ENCODE measurements at places on chromosomes 16 and 17.

DNA sequence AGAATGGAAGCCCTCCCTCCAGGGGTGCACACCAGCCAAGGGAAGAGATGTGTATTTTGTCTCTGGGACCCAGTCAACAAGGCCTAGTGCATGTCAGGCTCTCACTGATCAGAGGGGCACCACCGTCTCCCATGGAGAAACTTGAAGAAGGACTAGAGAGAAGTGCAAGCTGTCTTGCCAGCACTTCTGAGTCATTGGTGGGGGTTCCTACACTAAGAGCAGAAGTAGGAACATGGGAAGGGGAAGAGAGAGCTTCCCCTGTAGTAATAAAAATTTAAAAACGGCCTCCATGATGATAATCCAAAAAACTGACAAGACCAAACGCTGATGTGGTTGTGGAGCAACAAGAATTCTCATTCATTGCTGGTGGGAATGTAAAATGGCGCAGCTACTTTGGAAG, 46.3 kb downstream of the DYNLRB2 start:
- DNase-seq, result no peak

GRCh38 chr17:77832180-77832560, 126.3 kb upstream of the TNRC6C start:
- DNase-seq, result no peak

DNA sequence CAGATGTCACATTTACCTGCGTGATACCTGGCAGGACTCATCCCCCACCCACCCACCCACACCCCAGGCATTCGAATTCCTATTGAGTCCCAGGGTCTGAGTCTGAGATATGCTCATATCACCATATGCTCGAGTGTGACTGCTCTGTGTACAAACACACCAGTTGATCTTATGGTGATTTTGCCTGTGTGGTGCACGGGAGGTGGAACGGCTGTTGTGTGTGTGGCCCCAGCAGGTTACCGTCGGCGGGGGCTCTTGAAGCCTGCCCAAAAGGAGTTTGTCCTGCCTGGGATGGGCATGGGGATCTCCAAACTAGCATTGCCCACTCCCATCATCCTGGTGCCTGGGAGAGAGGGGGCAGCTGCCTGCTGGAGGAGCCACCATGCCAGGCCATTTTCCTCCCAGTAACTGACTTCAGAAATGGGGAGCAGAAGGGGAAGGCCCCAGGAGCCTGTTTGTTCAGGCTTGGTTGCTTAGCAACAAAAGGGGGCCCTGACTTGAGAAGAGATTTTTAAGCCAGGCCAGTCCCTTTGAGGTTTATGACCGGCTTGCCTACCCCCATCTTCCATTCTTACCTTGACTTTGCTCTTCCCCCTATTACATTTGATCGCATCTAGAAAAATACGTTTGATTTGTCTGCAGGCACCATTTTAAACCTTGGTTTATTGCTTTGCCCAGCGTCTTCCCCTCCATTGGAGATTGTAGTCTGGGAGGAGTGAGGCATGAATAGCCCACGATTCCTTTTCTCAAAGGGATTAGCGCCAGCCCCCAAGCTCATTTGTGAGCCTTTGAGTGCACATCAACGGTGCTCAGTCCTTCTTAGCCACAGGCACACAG, 217.7 kb downstream of the CCDC182 start:
- no peak for DNase-seq

- no peak for DNase-seq
Measured at GRCh38 chr17:48047113-48047740, 932 bp upstream of the NFE2L1 start.

DNA sequence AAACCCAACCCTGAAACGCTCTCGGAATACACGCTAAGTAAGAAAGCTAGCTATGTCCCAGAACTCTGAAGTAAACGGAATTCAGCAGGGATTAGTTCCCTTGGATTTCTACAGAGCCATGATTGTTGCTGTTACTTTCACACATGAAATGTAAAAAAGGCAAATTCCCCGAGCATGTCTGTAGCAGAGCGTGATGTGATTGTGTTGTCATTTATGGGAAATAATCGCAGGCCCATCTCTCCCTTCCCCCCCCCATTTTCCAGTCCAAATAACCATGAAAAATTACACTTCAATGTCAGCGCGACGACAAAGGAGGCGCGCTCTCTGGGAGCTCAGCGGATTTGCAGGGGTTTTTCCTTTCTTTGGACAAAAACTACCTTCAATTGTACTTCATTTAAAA, 209.0 kb downstream of the ZFHX3 start:
- no peak for DNase-seq

- DNase-seq, result no peak
Measured at GRCh38 chr17:2893422-2893914, 97.2 kb downstream of the RAP1GAP2 start.

DNA sequence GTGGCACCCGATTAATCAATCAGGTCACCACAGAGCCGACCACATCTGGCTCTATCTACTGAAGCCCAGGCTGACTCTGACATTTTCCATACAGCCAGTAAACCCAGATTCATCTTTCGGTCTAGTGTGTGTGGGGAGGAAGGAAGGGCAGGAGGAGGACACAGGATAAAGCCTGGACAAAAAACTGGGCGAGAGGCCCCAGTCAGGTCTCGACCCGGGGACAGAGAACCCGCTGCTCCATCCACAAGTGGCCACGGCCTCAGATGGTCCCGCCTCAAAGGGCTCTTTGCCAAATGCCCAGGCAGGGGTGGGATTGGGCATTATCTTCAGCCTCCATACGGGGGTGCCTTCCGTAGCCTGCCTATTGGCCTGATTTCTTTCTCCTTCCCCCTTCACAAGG, 7.8 kb downstream of the ABR start:
- no peak for DNase-seq

- DNase-seq, result no peak
Measured at GRCh38 chr16:75062135-75062975, 54.2 kb downstream of the LDHD start.

- no peak for DNase-seq
Measured at GRCh38 chr17:28204751-28205150, 114.2 kb upstream of the TMEM97 start.
